ENCODE measurements at places on chromosomes 4 and X.

DNA sequence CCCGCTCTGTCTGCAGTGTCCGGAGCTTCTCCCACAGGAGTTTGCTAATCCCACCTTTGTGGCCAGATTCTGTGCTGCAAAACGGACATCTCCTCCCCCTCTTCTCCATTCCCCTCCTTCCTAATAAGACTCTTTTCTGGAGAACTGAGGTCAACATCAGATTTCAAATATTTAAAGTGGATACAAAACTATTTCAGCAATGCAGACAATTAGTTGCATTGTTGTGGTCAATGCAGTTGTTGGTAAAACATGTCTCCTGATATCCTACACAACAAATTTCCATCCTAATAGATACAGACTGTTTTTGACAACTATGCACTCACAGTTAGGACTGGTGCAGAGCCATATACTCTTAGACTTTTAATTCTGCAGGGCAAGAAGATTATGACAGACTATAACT lies 5.1 kb upstream of the MCUB start:
- no peak for DNase-seq

- no peak for DNase-seq
These were observed 18.2 kb downstream of the HOPX start for GRCh38 chr4:56662782-56663468.

GRCh38 chr4:80540785-80541469 lies 205.4 kb downstream of the CFAP299 start:
- no peak for DNase-seq

DNA sequence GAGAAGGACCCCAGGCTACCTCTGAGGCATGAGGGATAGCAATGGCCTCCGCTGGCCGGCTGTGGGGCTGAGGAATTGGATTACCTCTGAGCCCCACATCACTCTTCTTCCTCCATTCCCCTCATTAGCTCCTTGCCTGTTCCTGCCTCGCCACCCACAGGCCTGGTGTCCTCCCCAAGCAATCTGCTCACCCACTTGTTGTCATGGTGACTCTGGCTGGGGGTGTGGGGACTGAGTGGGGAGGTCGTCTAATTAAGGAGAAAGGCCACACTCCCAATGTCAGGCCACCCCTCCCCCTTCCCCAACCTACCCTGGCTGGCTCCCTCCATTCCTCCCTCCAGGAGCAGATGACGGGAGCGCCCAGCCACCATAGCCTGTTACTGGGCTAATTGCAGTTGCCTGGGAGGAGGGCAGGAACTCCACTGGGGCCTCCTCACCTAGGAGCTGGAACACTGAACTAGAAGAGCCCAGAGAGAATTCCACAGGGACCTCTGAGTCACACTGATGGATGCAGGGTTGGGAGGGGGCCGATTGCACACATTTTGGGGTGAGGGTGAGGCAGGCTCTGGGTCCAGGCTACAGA lies 20.7 kb downstream of the NALF2 start:
- no peak for DNase-seq

DNA sequence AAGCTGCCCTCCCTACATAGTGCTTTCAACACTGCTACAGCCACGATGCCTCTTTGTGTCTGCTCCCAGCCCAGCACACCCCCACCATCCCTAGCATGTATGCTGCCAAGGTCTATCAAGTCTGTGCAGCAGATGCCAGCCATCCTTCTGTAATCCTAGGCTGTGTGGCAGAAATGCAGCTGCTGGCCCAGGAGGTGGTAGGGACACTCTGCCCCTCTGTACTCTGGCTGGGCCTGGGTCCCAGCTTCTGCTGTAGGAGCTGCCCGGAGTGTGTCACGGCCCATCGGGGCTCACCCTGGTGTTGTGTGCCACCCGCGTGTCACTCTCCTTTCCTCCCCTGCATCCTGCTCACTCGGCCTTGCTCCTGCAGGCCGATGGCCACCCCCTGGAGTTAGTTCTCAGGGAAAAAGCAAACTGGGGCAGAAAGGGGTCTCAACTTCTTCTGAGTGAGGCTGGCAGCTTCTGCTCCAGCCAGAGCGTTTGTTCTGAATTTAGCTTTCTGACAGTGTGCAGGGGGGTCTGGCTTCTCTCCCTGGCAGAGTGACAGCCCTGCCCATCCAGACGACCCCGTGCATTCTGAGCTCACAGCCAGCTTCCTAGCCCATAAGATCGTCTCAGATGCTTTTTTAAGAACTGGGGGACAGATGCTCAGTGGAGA lies 22.7 kb downstream of the PSAPL1 start:
- DNase-seq = no peak

- DNase-seq = no peak
These were observed 175.3 kb downstream of the MAML3 start for GRCh38 chr4:139978692-139979091.

DNA sequence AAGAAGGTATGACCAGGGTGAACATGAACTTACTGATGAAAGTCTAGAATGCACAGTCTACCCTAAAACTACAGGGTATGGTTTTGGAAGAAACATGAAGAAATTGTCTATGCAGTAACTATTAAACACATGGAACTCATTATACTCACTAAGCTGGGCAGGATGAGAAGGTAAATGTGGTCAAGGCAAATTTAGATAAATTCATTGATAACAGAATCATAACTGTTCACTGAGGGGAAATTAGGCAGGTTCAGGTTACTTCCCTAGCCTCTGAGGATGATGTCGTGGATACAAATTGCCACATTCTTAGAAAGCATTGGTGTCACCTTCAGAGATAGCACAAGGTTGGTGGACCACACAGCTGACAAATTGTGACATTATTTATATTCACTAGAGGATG lies 40.4 kb upstream of the MID1IP1 start:
- DNase-seq = no peak

DNA sequence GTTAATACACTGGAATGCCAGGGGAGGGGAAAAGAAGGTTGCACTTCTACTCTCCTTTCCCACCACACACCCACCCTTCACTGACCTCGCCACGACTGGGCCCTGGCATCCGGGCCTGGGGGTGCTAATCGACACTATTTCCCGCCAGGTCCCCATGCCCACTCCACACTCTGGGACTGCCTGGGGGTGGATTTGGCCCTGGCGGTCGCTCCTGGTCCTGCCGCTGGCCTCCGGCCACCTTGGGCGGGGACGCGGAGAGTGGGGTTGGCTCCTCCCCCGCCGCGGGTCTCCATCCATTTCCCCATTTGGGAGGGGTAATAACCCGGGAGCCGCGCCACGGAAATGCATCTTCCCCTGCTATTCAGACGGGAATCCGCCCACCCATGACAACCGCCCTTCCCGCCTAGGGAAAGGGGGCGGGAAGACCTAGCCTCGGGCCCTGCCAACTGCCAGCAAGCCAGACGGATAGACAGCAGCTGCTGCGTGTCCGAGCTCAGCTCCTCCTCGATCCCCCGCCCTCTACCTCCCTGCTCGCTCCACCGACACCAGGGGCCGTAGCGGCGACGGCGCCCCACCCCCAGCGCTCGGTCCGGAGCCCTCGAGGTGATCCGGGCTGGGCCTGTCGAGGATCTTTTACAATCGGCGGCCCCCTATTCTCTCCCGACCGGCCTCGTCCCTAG lies 78.1 kb downstream of the RLIM start:
- DNase-seq = no peak

GRCh38 chr4:153518001-153518400 lies 51.8 kb downstream of the TMEM131L start:
- no peak for DNase-seq

- DNase-seq = no peak
These were observed 6.2 kb upstream of the MGARP start for GRCh38 chr4:139286186-139286698.

DNA sequence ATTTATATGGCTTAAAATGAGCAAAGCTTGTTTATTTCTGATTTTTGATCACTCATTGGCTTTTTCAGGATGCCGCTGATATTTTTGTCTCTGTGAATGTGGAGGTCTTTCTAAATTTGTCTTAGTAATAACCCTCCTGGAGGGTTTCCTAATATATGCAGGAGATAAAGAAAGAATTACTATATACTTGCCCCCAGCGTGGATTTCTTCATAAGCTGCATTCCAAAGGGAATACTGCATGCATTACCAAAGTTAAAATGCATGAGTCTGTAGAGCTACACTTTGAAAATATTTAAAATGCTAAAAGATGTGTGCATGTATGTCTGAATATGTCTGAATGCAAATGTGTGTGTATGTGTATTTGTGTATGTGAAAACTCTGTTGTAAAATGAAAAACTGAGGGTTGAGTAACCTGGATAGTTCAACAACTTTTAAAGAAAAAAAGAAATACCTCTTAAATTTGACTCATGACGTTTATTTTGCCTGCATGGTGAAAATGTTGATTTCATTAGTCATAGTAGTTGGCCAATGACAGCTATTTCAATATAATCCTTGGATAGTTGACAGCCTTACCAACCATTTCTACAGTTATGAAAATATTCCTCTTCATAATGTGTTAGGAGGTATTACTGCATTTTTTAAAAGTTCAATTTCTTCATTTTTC lies 113.2 kb upstream of the ZNF827 start:
- no peak for DNase-seq

GRCh38 chrX:37644381-37645305 lies 40.9 kb upstream of the XK start:
- DNase-seq = no peak
